Central memory CD4-positive, alpha-beta T cell (primary cell): ENCODE measurements at places on chromosomes 5 and 9.

DNA sequence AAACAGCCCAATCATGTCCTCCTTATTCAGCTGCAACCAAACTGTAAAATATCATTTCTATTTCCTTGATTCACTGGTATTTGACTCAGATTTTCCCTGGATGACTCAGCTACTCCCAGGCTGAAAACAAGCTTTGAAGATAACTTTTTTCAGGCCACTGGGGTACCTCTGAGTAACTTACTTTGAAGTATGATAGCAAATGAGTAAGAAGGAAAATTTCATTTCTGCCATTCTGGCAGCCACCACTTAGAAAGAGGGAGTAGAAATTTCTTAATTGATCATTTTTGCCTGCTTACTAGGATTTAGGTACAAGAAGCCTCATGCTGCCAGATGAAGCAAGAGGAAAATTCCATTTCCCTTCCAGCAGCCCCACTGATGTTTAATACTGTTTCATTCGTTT is 247.4 kb downstream of the PRELID2 start:
- DNase-seq = no peak

DNA sequence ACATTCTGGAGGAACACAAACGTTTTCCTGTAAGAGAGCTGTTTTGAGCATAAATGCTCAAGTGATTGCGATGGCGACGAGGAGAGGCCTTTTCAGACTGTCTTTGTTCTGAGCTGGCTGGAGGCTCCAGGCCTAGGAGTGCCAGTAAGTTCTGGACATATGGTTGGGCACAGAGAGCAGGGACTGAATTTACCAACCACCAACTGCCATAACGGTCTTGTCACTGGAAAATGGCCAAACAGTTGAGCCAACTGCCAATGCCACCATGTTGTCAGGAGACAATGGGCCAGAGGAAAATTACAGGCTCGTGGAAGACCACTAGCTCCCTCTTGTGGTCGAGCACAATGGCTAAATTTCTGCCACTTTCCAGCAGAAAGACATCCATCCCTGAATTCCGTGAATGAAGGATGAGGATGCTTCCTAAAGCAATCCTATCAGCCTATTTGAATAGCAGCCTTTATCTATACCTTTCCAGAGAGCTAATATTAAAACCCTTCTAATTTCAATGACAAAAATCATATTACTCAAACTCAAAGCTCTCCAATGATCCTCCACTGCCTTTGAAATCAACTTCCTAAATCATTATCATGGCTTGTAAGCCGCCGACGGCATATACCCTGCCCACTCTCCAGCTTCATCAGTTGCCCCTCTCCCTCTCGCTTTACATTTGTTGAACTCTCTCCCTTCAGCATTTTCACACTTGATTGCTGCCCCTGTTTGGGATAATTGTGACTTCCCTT is 66.9 kb upstream of the GLIS3 start:
- DNase-seq = no peak

DNA sequence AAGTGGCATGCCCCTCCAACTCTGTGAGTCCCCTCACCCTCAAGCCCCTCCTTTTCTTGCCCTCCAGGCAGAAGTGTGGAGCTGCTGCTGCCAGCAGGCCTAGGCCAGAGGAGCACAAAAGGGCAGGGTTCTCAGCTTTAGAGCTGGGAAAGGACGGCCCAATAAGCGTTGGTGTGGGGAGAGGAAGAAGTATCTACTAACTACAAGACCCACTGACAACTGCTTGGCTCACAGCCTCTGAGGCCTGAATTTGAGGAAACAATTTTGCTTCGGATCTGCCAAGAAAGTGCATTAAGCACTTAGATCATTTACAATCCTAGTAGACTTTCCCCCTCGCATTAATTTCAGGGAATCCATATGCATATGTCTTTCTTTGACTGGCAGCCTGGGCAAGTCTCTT is 179.4 kb downstream of the SNX18 start:
- no peak for DNase-seq

GRCh38 chr5:6359555-6360322 is 18.6 kb downstream of the MED10 start:
- peak; percentile 45 for DNase-seq

GRCh38 chr5:138466900-138467710 is 1.8 kb downstream of the EGR1 start:
- no peak for DNase-seq

DNA sequence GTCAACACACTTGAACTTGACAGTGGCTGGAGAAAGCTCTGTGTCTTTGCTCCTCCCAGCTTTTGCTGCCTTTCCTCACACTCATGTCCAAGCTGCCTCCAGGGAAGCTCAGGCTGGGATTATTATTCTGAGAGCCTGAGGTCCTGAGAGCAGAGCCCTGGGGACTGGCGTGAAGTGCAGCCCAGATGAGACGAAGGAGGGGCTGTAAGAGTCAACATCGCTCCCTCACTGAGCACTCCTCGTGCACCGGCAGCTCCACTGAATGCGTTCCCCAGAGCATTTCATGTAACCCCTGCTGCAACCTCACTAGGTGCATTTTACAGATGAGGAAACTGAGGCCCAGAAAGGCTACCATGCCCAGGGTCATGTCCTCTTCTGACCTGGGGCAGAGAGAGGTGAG is 63.5 kb upstream of the PHYKPL start:
- DNase-seq = no peak

GRCh38 chr9:5632540-5632939 is 3.6 kb downstream of the RIC1 start:
- no peak for DNase-seq

DNA sequence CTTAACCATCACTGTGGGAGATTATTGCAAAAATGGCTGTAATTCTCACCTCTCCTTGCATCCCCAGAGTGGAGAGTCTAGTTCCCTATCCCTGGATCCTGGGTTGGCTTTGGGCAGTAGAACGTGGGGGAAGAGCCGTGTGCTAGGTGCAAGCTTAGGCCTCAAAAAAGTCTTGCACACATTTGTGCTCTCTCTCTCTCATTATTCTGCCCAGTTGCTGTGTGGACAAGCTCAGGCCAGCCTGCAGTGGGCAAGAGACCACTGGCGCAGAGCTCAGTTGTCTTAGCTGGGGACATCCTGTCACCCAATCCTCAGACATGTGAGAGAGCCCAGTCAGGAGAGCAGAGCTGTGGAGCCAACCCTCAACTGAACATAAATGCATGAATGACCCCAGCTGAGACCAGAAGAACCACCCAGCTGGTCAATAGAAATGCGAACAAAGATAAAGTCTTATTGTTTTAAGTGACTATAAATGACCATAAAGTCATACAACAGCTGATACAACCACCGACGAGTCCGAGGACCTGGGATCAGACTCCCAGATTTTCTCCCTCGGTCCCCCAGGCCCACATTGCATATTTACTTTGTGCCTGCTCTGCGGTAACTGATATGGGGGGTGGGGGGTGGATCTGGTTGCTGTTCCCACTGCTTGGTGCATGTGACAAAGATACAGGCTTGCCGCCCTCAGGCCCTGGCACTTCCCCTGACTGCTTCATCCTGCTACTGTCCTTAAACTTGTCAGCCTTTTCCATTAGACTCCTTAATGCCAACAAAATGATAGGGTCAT is 166.4 kb upstream of the MVB12B start:
- DNase-seq = no peak

DNA sequence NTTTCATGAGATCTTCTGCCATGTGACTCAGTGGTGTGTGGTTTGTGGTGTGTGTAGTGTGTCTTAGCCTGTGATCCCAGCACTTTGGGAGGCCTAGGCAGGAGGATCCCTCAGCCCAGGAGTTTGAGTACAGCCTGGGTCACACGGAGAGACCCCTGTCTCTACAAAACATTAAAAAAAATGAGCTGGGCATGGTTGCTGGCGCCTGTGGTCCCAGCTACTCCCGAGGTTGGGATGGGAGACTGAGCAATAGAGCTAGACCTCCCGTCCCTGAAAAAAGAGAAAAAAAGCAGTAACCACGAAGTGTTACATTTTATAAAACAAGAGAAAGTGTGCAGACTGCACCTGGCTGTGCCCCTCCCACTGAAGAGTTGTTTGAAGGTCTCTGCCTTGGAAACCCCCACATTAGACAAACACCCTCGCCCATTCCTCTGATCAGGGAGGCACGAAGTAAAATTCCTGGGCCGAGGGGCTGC is 21.2 kb upstream of the RNU6ATAC start:
- DNase-seq = peak; percentile 29

GRCh38 chr9:124263800-124264426 is 6.2 kb downstream of the NEK6 start:
- DNase-seq = no peak

- no peak for DNase-seq
These were observed 3.0 kb downstream of the NUDT2 start for GRCh38 chr9:34332076-34332964.

- DNase-seq = no peak
These were observed 595 bp upstream of the GRHPR start for GRCh38 chr9:37421914-37422288.

GRCh38 chr5:81755320-81755719 is 4.4 kb upstream of the SSBP2 start:
- DNase-seq = no peak

- DNase-seq = no peak
These were observed 92.2 kb upstream of the CCNG1 start for GRCh38 chr5:163345216-163345615.

DNA sequence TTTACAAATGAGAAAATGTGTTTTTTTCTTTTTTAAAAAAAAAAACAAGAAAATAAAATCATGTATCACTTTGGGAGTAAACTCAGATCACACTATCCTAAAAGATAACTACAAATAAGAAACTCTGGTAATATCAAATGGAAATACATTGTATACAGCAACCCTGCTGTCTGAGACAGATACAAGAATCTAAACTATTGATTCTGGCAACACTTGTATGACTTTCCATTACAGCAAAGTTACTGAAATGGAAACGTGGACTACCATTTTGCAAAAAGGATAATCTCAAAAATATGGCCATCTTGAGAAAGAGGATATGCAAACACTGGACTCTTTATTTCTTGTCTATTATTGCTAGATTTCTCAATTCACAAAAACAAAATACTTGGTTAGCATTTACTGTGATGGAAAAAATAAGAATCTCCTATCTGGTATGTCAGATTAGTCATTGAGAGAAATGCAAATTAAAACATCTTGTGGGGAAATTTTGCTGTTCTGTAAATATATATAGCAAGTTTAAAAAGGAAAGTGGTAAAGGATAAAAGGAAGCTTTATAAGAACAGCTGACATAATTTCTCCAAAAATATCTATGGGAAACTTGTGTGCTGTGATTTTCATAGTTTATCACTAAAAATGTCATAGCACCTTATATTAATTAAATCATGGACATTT is 112.9 kb upstream of the FER start:
- DNase-seq = no peak

DNA sequence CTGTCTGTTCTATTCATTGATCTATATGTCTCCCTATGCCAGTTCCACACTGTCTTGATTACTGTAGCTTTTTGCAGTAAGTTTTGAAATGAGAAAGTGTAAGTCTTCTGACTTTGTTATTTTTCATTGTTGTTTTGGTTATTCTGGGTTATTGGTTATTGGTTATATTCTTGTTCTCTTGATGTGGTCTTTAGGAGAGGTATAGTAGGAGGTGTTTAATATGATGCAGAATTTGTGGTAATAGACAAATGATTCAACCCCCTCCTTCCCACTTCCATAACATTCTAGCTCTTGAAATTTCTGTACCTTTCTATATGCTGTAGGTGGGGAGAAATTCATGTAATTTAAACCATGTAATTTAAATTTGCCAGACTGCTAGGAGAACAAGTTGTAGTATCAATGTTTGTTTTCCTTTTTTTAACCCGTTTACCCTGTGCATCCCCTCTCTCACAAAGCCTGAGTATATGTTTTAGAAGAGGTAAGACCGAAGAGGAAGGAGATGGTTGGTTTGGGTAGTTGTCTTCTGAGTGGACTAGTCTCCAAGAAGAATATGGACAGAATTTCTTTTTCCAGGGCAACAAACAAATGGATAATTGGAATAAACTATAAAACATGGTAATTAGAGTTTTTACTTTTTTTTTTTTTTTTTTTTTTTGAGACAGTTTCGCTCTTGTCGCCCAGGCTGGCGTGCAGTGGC is 19.2 kb downstream of the ANKHD1 start:
- DNase-seq = no peak

DNA sequence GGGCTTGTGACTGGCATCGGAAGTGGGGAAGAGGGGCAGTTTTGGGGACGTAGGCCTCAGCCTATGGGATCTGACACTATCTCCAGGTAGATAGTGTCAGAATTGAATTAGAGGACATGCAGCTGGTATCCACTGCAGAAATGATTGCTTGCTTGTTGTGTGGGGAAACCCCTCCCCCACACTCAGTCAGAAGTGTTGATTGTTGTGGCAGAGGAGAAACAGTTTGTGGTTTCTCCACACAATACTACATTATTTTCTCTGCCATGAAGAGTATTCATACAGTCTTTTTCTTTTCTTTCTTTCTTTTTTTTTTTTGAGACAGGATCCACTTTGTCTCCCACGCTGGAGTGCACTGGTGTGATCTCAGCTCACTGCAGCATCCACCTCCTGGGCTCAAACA is 113.9 kb downstream of the ARRDC3 start:
- no peak for DNase-seq

DNA sequence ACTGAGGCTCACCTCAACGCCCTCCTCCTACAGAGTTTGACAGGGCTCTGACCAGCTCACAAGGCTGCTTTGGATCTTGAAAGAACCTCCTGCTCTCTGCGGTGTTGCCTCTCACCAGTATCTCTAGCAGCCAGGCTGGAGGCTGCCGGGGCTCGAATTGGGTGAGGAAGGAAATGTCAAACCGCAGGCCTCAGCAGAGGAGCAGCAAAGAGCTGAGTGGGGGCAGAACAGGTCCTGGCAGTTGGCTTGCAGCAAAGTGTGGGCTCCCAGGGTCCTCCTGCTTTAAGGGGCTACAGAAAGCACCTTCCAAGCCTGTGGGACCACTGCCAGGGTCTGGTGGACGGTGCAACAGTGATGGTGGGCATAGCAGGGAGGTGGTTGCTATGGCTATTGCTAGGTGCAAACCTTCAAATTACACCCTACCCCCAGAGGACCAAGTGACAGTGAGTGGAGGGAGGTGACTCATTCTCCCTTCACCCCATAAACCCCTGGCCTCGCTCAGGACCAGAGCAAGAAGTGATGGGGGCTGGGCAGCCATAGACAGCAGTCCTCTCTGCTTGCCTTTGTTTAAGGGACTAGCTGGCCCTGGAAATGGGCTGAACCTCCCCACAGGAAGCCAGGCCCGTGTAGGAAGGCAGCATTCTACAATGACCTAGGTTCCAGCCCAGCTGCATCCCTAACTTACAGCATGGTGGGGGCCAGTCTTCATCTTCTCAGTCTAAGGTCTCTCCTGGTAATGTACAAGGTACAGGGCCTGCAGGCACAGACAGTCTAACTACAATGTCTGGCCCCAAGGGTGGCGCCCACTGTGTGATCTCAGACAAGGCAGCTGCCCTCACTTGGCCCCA is 18.7 kb downstream of the LCP2 start:
- DNase-seq = peak; percentile 94

DNA sequence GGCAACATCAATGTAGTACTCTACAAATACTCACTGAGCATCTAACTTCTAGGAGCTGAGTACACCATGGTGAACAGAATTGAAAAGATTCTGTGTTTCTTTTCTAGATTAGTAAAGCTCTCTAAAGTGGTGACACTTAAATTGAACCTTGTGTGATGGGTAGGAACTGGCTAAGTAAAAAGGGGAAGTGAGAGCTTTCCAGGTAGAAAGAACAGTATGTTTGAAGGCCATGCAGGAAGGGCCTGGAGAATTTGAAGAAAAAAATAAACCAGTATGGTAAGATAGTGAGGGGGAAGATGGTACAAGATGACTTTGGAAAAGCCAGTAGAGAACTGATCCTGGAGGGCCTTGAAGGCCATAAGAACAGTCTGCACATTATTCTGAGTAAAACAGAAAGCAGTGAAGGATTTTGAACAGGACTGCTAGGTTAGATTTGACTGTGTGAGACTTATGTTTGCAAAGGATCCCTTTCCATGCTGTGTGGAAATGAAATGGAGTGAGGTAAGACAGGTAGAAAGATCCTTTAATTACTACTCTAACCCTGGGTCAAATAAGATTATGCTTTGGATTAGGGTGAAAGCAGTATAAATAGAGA is 46.7 kb upstream of the UBQLN1 start:
- DNase-seq = no peak
